ENCODE measurements at places on chromosomes 3 and 15. TPM values are rescaled to one million over a fixed set of nuclear protein-coding genes. Genes with fewer than 3 reads are reported as not detected.

ADAMTSL3 gene
- 0.32 TPM for total RNA-seq

TEX9 gene
- 4.6 TPM for total RNA-seq

DAZL gene
- not detected for total RNA-seq

C3orf33 gene
- total RNA-seq: 1.9 TPM

MAPK6 gene
- 38.0 TPM for total RNA-seq

GPR62 gene
- not detected for total RNA-seq

MEIS2 gene
- total RNA-seq: 42.6 TPM

EAF2 gene
- total RNA-seq: 3.7 TPM

B3GALNT1 gene
- 8.3 TPM for total RNA-seq

CDC25A gene
- total RNA-seq: 0.94 TPM

SMAD6 gene
- total RNA-seq: 37.2 TPM

MNS1 gene
- total RNA-seq: 1.9 TPM

ACTRT3 gene
- total RNA-seq: 7.1 TPM

GREM1 gene
- total RNA-seq: 213 TPM

TMEM62 gene
- total RNA-seq: 3.3 TPM

ZPLD1 gene
- under 0.01 TPM for total RNA-seq

SERPINI2 gene
- total RNA-seq: not detected

DNAJC19 gene
- 26.5 TPM for total RNA-seq

SLTM gene
- 58.8 TPM for total RNA-seq

SOX2 gene
- not detected for total RNA-seq
